Common myeloid progenitor, CD34-positive (primary cell): ENCODE measurements at places on chromosomes 7 and 10.
A peak's percentile ranks its signal among the peaks of the same experiment; 100 is the strongest.

GRCh38 chr7:100691676-100692577 is 2.1 kb downstream of the GIGYF1 start:
- DNase-seq = peak; percentile 74

DNA sequence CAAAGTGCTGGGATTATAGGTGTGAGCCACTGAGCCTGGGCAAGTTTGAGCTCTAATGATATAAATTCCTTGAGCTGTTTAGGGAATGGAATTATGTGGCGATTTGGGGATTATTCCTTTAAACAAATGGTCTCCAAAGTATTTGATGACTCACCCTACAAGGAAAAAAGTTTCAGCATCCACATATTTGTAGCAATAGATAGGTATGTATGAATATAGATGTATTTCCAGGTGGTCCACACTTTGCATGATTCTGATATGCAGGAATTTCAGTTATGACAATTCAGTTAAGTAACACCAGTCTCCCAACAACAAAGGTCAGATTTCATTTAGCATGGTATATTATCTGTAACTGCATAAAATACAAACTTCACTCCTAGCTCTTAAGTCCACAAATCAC is 92.2 kb downstream of the ZNF248 start:
- DNase-seq = no peak

- no peak for DNase-seq
These were observed 83.6 kb downstream of the KCNMA1 start for GRCh38 chr10:77553966-77554365.

DNA sequence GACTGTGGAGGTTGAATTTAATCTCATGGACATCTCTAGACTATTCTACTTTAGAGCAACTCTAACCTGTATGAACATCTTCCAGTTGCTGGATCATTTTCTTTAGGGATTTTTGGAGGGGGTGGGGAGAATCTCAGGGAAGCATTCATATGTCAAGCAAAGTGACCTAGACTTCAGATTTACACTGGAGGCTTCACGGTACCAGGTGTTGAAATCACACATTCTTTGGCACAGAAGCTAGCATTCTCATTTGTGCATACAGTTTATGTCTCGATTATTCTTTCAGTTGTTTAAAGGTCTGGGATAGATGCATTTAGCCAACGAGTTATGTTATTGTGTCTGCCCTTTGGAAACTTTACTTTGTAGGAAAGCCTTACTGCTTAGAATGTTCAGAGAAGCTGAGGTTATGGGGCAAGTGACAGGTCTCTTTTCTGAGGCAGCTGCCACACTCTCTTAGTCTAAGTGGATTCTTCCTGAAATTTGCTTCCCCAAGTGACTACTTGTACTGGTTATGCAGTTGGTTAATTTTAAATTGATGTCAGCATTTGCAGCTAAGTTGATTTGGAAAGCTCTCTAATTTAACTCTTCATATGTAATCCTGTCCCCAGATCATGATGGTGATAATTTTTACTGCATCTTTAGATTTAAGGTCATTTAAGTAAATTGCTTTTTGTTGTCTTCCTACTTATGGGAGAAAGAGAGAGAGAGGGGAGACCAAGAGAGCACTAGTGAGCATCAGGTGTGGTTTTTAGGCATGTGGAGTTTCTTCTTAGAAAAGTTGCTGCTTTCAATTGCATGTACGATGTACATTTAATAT is 153.8 kb downstream of the PRKG1 start:
- DNase-seq = peak; percentile 60

DNA sequence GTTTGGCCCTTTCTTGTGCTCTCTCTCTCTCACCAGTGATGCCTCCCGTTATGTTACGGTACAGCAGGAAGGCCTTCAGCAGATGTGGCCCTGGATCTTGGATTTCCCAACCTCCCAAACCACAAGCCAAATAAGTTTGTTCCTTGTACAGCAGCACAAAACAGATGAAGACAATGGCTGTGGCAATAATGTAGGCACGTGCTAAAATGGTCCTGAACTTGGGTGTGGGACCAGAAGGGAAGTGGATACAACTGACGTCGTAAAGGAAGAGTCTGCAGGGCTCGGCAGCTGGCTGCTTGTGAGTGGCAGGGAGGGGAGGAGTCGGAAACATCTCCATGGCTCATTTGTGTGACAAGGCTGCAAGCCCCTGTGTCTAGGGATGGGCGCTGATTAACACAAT is 26.8 kb downstream of the PROSER2 start:
- peak; percentile 76 for DNase-seq

DNA sequence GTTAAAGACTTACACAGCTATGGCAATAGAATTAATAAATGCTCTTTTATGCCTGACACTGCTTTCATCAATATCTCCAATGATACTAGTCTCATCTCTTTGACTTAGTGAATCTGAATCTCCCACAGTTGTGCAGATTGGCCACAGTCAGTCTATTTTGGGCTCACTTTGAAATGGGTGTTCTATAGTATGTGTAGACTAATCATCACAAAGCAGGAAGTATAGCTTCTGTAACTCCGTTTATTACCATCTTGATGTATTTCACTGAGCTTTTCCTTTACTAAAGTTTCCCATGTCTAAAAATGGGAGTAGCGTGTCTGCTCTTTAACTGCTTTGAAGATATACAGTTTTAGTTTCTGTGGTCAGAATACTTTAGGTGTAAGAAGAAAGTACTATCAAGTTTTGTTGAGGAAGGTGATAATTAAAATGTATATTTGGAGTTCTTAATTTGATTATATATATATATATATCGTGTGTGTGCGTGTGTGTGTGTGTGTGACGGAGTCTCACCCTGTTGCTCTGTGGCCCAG is 70.1 kb downstream of the ST7 start:
- no peak for DNase-seq

GRCh38 chr10:28284126-28284525 is 18.7 kb downstream of the MPP7 start:
- peak; percentile 17 for DNase-seq

GRCh38 chr7:155340071-155340531 is 42.4 kb downstream of the INSIG1 start:
- no peak for DNase-seq

GRCh38 chr10:116099023-116099420 is 174.0 kb downstream of the GFRA1 start:
- DNase-seq = no peak

DNA sequence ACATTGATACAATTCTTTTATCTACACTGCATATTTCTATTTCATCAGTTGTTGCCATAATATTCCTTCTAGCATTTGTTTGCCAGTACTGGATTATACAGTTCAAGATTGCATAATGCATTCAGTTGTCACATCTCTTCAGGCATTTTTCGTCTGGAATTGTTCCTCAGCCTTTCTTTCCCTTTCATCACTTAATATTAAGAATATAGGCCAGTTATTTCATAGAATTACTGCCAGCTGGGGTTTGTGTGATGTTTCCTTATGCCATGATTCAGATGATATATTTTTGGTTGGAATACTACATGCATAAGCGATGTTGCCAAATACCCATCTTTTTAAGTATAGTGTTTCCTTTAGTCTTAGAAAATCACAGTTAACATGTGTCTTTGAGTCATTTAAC is 20.8 kb downstream of the KIFBP start:
- no peak for DNase-seq

GRCh38 chr7:29410996-29411395 is 152.6 kb upstream of the PRR15 start:
- no peak for DNase-seq

GRCh38 chr10:43094085-43094484 is 17.2 kb downstream of the RET start:
- no peak for DNase-seq

GRCh38 chr10:1754506-1755153 is 17.3 kb upstream of the ADARB2 start:
- no peak for DNase-seq

- DNase-seq = no peak
These were observed 8.9 kb downstream of the TMEM176B start for GRCh38 chr7:150791304-150791703.

DNA sequence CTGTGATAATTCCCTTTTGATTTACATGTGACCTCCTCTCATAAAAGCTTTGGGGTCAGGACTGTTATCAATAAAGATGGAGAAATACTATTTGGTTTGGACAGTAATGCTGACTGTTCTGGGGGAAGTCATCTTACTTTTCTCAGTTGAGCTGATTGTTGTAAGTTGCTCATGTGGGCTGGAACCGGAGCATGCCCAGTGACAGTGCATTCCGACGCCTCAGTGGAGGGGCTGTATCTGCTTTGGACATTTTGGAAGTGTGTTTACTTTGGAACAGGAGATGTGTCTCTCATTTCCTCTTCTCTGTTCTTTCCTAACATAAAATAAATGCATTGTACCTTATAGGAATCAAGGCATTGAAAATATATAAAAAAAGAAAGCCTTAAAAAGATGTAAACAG is 30.1 kb downstream of the RBM33 start:
- DNase-seq = no peak

GRCh38 chr7:116500078-116500853 is 728 bp downstream of the CAV2 start:
- peak; percentile 68 for DNase-seq

DNA sequence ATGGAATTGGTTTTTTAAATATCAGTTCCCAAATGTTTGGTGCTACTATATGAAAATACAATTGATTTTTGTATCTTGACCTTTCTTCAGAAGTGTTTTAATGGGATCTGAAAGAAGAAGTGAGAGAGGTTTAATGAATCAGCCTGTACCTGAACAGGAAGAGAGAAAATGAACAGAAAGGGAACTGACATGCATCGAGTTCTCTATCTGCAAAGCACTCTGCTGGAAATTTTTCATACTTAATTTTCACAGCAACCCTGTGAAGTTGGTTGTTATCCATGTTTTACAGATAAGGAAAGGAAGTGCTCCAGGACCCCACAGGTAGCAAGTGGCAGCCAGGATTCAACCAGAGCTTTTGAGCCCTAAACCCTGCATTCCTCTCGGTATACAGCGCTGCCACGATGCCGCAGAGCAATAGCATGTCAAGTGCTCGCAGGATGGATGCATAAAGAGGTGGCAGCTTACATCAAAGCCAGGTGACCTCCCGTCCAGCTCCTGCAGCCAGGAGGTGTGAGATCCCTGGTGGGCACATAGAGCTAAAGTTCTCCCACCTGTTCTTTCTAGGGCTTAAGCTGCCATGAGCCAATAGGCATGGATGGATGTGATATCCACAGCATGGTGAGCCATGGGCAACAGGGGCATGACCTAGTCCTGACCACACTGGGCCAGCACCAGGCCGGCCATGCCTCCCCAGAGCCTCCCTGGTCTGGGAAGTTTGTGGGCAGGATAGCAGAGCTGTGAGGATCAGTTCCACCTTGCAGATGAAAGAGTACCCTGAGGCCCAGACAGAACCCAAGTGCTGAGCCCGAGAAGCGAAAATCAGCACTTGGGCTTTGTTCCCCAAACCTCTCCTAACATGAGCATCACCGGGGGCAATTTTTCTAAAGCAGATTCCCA is 57.2 kb downstream of the CALML3 start:
- DNase-seq = no peak

DNA sequence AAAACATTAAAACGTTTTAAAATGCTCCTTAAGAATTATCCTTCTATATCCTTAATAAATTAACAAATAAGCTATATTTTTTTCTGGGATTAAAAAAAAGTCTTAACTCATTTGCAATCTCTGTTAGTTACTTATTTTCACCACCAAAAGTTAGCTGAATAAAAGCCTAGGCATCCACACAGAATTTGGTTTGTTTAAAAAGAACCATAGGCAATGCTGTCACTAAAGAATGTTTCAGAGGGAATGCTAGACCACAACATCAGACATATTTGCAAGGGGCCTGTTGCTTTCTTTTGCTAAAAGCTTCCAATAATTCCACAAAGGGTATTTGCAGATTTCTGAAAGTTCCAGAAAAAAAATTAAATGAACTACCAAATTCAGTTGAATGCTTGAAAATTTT is 244.2 kb downstream of the POU6F2 start:
- DNase-seq = no peak

- no peak for DNase-seq
These were observed 2.6 kb downstream of the HYCC1 start for GRCh38 chr7:23011222-23011924.

DNA sequence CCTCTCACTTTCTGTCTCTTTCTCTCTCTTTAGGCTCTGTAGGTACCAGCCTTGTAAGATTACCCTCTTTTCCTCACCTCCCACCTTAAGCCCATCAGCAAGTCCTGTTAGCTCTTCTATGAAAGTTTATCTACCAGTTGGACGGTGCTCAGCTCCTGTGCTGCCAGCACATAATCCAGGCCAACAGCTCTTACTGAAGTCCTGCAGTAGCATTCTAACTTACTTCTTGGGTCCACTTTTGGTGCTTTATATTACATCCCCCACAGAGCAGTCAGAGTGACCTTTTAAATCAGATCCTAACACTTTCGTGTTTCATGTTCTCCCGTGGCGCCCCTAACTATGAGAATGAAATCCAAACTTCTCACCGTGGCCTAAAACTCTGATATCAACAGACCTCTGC is 38.9 kb upstream of the ITGA8 start:
- DNase-seq = no peak

DNA sequence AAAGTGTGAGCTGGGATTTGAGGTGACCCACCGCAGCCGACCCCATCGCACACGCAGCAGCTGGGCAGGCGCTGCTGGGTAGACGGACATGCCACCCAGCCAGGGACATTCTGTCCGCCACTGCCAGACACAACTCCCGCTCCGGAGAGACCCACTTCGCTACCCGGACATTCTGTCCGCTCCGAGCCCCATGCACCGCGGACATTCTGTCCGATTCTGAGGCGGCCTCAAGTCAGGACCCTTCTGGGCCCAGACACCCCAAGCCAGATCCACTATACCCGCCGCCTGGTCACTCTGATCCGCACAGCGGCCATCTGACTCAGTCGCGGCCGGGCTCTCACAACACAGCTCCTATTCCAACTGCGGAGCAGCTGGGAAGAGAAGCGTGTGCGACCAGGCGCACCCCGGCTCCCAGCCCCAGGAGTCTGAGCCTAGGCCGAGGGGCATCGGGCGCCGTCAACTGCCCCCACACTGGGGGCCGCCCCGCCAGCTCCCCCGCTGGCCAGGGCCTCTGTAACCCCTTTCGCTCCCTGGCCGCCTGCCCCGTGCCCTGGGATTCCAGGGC is 763 bp downstream of the PITX3 start:
- no peak for DNase-seq

DNA sequence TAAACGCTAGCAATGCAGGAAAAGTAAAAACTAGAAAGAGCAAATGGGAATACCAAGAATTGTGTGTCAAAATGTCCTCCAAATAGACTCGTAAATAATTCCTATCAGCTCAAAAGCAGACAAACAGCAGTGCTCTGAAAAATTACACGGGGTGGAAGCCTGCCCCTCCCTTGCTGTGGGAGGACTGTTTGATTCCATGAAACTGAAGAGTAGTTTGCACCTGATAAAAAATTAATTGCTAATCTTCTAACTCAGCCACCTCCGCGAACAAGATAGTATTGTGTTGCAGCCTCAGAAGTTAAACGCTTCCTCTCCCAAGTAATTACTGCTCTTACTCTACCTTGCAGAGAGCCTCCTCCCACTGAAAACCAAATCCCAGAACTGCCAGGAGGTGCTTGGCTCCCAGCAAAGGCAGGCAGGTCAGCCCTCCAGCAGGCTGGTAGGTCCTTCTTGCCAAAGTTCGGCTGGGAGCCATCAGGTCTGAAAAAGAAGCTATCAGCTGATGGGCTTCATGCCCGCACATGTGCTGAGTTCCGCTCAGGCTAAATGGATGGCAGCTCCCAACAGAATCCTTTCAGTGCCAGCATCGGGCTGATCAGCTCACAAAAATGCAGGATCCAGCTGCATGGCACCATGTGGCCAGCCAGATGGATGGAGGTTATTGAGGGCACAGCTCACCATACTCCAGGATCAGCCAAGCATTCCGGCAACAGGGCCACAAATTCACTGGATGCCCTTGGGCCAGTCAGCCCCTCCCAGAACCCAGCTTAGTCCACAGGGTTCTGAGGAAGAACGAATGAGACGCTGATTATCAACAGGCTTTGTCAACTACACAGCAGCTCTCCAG is 37.1 kb downstream of the MAD1L1 start:
- DNase-seq = no peak
